Mesendoderm (in vitro differentiated cells): ENCODE measurements at places on chromosomes 2 and 18.

DNA sequence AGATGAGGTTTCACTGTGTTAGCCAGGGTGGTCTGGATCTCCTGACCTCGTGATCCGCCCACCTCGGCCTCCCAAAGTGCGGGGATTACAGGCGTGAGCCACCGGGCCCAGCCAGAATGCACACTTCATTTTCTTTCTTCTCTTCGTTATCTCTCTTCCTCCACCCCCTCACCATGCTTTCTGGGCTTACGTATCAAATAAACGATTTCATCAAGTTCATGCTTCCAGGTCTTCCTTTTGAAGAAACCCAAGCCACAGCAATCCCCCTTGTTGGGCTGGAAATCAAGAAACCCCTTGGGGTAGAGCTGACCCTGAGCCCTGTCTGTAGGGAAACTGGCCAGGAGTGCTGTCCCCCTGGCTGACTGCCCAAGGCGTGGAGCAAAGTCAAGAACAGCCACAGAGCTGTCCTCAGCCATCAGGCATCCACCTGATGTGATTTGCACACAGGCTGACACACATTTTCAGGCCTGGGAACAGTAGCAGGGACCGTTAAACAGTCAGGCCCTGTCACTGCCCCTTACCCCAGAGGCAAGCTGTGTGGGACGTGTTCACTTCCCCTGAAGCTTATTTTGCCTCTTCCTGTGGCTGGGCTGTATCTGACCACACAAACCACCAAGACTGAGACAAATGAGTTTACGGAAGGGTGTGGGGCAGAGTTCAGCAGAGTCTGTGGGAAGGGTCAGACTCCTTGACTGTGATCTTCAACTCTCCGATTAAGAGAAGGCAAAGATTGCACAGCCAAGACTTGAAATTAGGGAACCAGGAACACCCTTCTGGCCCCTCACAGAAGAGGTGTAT lies 15.1 kb upstream of the NMUR1 start:
- no peak for DNase-seq

DNA sequence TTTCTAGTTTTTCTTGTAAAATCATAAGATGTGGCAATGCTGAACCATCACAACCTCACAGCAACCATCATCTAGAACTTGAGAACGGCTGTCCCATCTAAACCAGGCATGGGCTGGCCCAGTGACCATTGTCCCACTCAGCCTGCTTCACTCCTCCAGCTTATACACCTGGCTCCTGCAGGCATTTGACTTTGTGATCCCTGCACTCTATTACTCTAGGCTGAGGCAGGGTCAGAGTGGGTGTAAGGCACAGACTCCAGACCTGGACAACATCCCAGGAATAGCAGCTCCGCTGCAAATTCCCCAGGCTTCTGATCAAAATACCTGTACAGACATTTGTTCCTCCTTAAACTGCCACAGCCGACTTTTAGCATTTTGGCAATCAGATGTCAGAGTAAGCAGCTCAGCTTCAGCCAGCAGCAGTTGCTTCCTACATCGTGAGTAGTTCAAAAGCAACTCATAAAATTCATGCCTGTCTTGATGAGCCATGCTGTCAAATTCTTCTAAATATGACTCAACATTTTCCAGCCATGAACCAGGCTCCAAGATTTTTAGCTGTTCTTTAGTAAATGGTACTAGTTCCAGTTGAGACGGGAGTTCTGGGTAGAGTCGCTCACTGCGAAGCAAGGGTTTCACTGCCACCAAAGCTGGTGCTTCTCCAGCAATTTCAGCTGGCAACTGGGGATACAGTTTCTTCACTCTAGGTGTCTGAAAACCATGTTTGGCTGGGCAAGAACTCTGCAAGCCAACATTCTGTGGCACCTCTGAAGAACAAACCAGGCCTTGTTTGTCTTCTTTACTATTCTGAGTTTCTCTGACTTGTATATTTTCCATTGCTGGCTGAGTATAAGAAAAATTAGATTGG lies 12.8 kb downstream of the EPG5 start:
- DNase-seq = no peak

DNA sequence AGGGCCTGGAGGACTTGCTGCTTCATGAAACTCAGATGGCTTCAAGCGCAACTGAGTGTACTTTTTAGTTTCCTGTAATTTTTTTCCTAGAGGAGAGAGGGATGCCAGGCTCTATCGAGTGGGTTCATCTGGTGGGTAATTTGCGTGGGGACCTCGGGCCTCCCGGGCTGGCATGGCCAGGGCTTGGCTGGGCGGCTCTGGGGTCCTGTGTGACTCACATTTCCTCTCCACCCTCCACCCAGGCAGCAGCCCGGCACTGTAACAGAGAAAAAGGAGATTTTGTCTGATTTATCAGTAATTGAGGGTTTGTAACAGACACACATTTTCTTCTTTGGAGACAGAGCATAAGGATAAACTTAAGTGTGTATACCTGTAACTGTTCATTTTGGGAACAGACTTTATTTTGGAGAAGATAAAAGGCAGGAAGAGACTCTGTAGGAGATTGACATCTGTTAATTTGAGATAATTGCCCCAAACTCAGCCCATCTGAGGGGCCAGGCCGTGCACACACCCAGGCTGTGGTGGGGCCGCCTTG lies 64.3 kb downstream of the NFATC1 start:
- DNase-seq = no peak

DNA sequence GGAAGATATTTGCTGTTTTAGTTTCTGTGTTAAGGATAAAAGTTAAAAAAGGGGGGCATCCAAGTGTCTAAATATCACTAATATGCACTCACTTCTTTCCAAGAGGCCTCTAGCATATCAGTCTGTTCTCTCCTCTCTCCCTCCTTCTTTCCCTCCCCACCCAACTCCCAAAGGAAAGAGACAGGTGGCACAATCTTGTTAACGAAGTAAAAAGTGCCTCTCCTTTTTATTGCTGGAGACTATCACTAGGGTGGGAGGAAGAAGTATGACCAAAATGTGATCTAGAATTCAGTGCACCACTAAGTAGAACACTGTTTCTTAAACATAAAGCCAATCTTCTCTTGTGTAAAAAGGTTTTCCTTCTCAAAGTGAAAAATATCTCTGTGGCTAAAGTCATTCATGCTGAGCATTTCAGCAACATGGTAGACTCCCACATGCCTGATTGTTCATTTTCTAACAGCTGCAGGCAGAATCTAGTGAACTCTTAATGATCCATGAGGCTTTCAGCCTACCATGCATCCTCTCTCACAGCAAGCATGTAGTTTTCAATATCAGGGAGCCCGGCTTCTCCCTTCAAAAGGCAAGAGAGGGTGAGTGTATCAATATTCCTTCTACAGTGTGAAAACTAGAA lies 39.5 kb downstream of the RNU4ATAC start:
- no peak for DNase-seq

DNA sequence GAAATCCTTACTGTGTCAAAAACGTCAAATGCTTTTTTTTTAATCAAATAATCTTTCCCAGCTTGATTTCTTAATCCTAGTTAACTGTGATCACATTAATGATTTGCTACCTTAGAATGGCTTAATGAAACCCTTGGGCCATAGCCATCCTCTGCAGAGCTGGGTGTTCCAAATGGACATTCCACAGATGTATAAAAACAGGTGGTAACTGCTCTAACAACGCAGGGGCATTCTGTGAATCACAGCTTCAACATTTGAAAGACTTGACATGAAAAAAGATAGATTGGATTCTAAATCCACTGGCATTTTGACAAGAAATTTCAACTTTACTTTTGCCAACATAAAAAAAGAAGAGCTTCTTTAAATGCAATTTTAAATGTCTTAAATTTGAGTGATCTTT lies 69.8 kb upstream of the RASGRP3 start:
- no peak for DNase-seq
